Iris pigment epithelial cell (primary cell): ENCODE measurements at places on chromosomes 5 and 9.

GRCh38 chr9:33153666-33154065 lies 13.5 kb downstream of the B4GALT1 start:
- DNase-seq: no peak

DNA sequence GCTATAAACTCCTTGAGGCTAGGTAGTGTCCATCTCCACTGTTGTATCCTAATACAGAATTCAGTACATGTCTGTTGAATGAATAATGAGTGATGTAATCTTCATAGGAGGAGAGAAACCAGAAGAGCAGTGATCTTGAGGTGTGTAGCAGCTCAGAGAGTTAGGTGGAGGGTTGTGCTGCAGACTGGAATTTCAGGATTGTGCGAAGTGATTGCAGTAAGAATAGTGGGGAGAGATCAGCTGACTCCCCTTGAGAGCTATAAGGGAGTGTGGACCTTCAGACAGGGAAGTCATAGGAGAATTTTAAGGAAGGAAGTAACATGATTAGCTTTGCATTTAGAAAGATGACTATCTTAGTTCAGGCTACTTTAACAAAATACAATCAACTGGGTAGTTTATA lies 4.4 kb downstream of the SNX24 start:
- peak; percentile 51 for DNase-seq

DNA sequence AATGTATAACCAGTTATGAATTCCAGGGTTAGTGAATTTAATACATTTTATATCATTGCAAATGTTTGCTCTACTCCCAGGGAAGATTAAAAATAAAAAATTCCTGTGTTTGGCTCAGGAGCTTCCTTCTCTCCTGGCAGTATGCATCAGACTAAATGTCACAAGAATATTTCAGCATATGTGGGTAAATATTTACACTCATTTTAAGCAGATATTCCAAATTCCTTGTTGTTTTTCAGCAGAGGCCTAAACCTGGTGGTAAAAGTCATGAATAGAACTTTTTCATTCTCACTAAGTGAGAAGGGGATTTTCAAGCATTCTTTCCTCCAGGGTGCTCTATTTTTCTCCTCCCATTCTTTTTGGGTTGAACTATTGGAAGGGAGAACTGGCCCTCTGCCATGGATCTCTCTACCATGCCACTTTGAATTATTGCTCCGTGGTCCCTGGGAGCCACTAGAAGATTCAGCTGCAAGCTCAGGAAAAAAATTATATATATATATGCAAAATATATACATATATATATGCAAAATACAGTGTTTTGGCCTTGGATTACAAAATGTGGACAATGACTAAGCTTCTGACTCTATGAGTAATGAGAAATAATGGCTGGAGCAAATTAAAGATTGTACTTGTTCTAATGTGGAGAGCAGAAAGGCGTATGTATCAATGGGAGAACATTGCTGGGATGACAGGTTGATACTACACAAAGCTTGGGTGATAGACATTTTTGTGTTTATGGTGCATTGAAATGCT lies 180.6 kb upstream of the PAPPA start:
- peak; percentile 52 for DNase-seq

DNA sequence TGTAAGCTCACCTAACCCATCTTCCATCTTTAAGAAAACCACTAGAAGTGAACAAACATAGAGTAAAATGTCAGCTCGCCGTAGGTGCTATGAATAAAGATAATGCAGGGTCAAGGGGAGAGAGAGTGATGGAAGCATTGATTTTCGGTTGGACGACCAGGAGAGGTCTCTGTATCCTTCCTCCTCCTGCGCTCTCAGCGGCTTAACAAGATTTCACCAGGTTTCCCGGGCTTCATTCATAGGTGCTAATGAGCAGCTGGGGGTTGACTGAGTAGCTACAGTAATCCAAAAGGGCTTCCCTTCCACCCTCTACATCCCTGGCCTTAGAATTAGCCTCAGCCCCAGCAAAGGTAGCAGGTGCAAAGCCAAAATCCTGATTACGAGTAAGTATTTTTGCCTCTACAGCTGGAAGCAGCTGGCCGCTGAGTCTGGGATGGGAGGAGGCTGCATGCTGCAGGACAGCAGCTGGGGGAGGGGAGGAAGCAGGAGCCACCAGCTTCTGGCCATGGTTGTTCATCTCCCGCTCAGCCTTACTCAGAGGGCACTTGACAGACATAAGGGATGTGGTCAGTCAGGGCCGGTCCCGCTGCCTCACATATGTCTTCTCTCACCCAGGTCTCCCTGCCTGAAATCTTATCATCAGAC lies 112.0 kb upstream of the IL12B start:
- no peak for DNase-seq
